NCI-H446 (cell line): ENCODE measurements at places on chromosomes 12 and 14.

- no peak for DNase-seq
These were observed 448.2 kb downstream of the NRXN3 start for GRCh38 chr14:78618368-78618767.

DNA sequence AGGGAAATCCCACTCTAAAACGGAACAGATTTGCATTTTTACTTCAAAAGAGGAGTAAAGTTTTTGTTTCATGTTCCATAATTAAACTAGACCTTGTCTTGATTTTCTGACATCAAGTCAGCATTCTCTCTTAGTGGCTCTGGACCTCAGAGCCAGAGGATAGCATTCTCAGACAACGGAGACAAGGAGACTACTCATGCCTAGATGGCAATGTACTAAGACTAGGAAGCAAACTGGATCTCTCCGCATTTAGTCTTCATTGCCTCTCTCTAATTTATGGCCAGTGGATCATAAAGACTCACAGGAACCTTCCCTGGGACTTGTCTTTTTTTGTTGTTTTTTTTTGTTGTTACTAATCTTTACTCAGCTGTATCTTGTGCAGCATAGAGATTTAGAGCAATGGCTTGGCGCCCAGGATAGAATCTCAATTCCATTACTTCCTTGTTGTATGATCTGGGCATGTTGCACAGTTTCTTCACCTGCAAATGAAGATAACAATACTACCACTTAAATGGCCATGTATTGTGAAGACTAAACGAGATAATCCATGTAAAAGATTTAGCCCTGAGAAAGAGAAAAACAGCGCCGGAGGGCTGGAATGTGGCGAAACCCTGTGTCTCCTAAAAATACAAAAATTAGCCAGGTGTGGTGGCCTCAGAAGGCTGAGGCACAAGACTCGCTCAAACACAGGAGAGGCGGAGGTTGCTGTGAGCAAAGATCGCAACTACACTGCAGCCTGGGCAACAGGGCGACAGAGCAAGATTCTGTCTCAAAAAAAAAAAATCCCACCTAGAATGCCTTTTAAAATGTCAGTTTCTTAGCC lies 4.0 kb upstream of the GEMIN2 start:
- no peak for DNase-seq

- DNase-seq, result peak; percentile 28
These were observed 125.1 kb downstream of the STAB2 start for GRCh38 chr12:103712216-103712615.

GRCh38 chr12:14995583-14996425 lies 23.0 kb downstream of the PDE6H start:
- DNase-seq, result peak; percentile 18

DNA sequence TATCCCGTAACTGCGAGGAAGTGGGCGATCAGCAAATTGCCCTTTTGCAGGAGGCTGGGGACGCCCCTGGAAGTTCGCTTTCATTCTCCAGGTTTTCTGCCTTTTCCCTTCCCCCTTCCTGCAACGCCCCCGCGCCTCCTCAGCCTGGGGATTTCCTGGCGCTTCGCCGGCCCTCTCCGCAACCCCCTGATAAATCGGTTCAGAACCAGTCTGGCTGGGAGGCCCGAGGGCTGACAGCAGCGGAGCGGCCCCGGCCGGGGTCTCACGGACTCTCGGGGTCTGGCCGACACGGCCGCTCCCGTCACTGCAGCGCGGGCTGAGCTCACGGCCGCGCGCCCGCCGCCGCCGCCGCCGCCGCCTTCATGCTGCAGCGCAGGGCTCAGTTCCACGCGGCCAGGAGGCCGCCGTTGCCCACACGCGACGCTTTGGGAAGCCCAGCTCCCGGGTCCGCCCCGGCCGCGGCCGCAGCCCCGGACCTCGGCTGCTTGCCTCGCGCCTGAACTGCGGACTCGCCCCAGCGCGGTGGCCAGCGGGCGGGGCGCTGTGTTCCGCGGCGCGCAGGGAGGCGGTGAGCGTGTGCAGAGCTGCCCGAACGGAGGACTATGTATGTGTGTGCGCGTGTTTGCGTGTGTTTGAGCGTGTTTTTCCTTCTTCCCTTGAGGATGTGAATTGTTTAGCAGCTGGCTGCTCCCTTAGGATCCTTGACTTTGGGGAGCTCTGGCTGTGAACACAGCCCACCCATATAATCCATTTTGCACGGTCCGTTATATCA lies at the start of gene LRFN5:
Gene LRFN5 (plus strand): TSS at position 345 of the 772 bp plus-strand sequence.
- peak; percentile 80 for DNase-seq

DNA sequence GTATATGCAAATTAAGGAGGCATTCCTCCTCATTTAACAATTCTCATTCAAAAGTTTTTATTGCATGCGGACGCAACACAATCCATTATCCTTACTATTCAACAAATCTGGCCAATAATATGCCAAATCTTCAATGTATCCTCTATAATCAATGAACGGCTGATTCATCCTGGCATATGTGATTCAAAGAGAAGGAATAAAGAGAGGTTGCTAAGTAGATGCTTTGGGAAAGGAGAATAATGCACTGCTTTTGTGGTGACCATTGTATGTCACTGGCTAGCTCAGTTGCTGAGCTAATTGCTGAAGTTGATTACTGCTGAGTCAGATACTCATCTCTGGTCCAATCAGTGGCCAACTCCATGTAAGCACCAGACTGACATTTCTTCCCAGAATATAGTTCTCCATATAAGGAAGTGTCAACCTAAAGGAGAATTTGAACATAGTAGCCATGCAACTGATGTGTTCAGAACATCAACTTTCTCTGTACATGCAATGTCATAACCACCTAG lies 148.0 kb downstream of the PDZRN4 start:
- DNase-seq, result no peak
